ENCODE measurements at places on chromosomes 3 and 15.
A peak's percentile ranks its signal among the peaks of the same experiment; 100 is the strongest.

- DNase-seq: peak; percentile 56
These were observed 2.8 kb downstream of the FURIN start for GRCh38 chr15:90871139-90871715.

- DNase-seq: no peak
These were observed 40.1 kb downstream of the OXSR1 start for GRCh38 chr3:38205472-38205805.

DNA sequence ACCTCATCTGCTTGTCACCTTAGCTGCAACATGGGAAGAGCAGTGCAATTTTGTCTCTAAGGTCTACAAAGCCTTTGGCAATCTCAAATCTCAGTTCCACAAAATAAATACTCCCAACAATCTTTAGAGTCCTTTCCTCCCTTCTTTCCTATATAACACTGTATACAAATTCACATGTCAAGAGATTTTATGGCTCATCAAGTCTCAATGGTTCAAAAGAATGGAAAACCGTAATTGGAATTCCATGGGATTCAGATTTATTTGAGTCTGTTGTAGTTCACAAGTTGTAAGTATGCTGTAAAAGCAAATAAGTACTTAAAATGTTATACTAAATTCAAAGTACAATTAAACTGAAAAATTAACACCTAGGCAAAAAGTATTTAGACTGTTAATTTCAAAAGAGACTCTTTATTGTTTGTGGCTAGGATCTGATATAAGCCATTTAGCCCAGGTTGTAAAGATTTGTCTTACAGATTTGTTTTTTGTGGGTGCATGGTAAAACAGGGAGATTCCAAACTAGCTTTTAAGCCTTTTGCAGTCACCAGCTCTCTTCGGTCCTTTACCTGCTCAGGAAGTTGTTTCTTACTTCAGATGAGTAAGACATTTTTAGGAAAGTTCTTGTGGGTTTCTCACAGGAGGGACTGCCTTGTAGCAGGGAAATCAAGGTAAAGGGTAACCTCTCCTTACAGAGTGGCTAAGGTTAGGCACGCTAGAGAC is 50.1 kb downstream of the CMSS1 start:
- DNase-seq: no peak

DNA sequence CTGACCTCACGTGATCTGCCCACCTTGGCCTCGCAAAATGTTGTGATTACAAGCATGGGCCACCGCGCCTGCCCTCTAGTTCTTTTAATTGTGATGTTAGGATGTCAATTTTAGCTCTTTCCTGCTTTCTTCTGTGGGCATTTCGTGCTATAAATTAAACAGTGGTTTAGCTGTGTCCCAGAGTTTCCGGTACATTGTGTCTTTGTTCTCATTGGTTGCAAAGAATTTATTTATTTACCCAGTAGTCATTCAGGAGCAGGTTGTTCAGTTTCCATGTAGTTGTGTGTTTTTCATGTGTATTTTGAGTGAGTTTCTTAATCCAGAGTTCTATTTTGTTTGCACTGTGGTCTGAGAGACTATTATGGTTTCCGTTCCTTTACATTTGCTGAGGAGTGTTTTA is 30.1 kb downstream of the MYRIP start:
- DNase-seq: no peak

DNA sequence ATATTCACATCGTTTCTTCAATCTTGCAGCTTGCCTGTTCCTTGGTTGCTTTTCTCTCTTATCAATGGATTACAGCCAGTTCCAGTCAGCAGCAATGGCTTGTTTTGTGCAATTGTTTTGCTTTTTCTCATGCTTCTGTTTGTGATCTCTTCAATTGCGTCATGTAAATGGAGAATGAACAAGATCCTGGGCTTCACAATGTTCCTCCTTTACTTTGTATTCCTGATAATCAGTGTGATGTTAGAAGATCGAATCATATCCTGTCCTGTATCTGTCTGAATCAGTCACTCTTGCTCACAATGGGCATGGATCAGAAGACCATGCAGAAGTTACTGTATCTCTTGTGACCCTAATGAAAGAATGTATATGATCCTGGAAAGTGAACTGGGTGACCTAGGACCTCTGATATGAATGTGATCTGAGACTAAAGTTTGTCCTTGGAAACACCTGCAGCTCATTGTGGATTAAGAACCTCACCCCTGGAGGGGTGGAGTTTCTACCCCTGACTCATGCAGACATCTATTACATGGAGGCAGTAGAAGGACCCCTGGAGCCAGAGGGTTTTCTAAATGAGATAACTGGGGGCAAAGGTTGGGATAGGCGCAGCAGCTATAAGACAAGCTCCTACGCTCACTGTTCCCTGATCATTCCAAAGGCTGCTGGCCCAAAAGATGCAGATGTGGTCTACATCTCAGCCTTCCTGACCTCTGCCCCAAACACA is 32.2 kb downstream of the SLC24A1 start:
- no peak for DNase-seq

GRCh38 chr3:136332776-136333175 is 82.6 kb downstream of the PCCB start:
- no peak for DNase-seq

DNA sequence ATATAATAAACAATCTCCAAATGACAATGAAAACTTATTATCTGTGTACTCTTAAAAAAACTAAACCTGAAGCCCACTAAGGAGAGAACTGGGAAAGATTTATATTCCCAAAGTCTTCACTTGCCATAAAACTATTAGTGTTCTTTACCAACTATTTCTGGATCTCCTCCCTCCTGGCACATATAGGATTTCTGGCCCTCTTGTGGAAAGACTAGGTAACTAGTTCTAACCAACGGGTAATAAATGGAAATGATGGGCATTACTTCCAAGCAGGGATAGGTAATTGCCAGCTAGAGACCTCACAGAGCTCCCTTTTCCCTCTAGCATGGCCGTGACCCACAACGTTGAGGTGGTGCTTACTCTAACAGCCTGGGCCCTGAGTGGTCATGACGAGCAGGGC is 110.1 kb downstream of the DNAH12 start:
- DNase-seq: peak; percentile 35

GRCh38 chr3:143040261-143040879 is 39.0 kb downstream of the U2SURP start:
- DNase-seq: peak; percentile 32

- DNase-seq: no peak
These were observed 2.8 kb upstream of the C15orf40 start for GRCh38 chr15:83014205-83014653.

GRCh38 chr15:60480149-60480548 is 1.2 kb upstream of the ICE2 start:
- DNase-seq: no peak

- peak; percentile 77 for DNase-seq
These were observed 17.6 kb downstream of the ACAD11 start for GRCh38 chr3:132641837-132642538.

DNA sequence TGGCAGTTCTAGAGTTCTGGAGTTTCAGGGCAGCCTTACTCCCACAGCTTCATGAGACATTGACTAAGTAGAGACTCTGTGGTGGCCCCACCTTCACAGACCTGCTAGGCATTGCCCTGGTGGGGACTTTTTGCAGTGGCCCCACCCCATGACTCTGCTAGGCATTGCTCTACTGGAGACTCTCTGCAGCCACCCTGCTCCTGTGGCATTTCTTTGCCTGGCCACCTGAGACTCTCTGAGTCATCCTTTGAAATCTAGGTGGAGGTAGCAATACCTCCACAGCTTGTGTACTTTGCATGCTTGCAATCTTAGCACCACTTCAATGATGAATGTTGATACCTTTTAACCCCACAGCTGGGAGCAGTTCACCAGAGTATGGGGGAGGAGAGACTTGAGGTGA is 40.6 kb upstream of the DHX36 start:
- DNase-seq: no peak

GRCh38 chr15:52936489-52936888 is 146.4 kb upstream of the ONECUT1 start:
- DNase-seq: no peak

DNA sequence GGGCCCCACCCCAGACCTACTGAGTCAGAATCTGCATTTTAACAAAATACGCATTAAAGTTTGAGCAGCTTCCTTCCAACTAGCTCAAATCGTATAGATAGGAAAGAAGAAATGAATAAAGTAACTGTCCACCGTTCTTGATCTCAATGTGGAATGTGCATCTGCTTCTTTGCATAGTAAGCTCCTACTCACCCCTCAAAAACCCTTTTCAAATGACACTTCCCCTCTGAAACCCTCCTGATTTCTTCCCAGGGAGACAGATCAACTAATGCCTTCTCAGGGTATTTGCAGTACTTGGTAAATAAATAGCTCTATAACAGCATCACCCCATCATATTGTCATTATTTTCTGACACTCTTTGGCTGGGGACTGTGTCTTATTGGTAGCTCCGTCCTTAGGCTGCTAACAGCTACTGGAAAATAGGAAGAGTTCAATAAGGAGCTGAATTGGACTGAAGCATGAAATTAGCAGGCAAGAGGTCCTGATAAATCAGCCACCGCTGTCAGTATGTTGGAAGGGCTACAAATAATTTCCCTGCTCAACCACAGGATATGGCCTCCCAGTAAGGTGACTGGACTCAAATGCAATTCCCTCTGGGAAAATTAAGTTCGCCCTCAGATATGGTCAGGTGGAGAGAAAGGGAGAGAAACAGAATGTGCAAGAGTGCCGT is 10.2 kb downstream of the OXTR start:
- DNase-seq: no peak

GRCh38 chr3:143146486-143147274 is 27.1 kb downstream of the CHST2 start:
- no peak for DNase-seq

DNA sequence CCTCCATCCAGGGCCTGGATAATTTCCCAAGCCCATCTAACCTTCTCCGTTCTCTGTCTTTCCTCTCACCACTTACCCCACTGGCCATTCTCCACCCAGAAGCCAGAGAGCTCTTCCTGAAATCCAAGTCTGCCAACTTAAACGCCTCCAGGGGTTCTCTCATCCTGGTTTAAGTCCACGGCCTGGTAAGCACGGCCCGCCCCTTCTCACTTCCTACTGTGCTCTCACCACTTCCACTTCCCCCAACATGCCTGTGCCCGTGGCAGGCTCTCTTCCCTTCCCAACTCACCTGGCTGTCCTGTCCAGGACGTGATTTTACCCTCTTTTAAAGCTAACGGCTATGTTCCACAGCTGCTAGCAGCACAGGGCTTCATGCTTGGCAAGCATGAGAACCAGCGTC is 1.7 kb upstream of the CX3CR1 start:
- no peak for DNase-seq

GRCh38 chr3:49997862-49998261 is 57.9 kb downstream of the RBM6 start:
- no peak for DNase-seq

DNA sequence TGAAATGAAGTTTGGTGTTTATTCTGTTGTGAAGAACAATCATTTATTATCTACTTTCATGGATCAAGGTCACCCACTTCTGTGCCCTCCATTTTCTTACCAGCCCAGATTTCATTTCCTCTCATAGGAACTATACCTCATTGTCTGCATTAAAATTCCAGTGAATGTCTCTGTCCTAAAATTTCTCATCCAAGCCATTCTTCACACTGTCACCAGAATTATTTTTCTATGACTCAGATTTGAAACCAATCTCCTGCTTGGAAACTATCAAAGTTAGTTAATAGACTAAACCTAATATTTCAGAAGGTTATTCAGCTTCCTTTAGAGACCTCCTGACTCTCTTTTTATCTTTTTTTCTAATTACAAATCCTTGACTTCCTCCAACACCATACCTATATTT is 364.1 kb upstream of the CBLB start:
- DNase-seq: no peak

- DNase-seq: no peak
These were observed 30.4 kb upstream of the FBLN2 start for GRCh38 chr3:13518516-13518953.

- DNase-seq: no peak
These were observed 9.1 kb downstream of the KCNMB2 start for GRCh38 chr3:178545337-178545736.

DNA sequence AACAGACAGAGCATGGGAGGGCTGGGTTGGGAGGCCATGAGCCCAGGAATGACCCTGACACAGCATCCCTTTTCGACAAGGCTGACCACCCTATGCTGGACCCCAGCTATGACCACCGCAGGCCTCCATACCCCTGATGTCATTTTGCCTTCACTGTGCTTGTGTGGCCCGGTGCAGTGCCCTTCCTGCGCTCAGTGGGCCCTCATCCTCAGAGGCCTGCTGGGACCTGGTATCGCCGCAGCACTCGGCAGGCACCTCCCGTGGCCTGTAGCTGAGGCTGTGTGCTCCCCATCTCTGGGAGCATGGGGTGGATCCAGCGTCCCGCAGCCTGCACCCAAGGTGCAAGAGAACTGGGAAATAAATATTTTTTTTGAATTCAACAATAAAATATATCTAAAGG is 73.1 kb upstream of the MEF2A start:
- DNase-seq: no peak

DNA sequence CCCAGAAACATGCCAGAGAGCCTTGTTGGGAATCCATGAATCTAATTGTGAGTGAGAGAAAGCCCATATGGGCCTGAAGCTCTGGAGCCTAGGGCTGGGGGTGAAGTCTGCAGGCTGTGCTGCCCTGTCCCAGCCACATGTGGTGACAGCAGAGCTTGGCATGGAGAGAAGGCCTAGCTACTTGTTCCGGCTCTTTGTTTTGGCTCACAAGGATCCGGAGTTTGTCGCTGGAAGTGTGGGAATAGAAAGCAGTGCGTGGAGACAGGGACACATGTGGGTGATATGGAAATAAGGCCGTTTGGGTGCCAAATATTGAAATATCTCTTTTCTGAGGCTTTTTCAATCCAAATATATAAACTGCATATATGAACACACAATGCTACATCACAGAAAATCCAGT is 78.2 kb downstream of the CLSTN2 start:
- DNase-seq: no peak

- no peak for DNase-seq
These were observed 86.9 kb downstream of the PEX5L start for GRCh38 chr3:179949869-179950268.

- DNase-seq: peak; percentile 87
These were observed 226.6 kb upstream of the TLE3 start for GRCh38 chr15:70324001-70324974.

GRCh38 chr3:23861689-23862088 is 55.1 kb downstream of the NKIRAS1 start:
- DNase-seq: no peak

DNA sequence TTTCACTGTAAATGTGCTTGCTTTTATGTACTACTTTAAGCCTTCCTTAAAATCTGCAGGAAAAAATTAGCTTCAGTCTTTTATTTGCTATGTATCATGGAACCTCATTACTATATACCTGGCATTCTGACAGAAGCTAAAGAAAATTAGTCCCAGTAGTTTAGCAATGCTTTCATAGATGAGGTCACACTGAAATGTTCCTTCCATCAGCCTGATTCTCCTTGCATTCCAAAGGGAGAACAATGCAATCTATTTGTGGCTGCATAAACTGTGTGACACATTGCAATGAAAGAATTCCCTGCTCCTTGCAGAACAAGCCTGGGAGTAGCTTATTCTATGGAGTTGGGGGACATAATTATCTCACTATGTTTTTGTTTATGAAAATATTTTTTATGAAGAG is 691.5 kb upstream of the ARPP21 start:
- DNase-seq: peak; percentile 78

- no peak for DNase-seq
These were observed 111.8 kb upstream of the MBNL1 start for GRCh38 chr3:152156880-152157279.

GRCh38 chr3:10380906-10381305 is 60.0 kb upstream of the SEC13 start:
- no peak for DNase-seq

Data from A673 (cell line).